SHP77 (cell line): ENCODE measurements at places on chromosomes 4 and X.

GRCh38 chr4:86220121-86220520 is 139.7 kb downstream of the MAPK10 start:
- no peak for DNase-seq

DNA sequence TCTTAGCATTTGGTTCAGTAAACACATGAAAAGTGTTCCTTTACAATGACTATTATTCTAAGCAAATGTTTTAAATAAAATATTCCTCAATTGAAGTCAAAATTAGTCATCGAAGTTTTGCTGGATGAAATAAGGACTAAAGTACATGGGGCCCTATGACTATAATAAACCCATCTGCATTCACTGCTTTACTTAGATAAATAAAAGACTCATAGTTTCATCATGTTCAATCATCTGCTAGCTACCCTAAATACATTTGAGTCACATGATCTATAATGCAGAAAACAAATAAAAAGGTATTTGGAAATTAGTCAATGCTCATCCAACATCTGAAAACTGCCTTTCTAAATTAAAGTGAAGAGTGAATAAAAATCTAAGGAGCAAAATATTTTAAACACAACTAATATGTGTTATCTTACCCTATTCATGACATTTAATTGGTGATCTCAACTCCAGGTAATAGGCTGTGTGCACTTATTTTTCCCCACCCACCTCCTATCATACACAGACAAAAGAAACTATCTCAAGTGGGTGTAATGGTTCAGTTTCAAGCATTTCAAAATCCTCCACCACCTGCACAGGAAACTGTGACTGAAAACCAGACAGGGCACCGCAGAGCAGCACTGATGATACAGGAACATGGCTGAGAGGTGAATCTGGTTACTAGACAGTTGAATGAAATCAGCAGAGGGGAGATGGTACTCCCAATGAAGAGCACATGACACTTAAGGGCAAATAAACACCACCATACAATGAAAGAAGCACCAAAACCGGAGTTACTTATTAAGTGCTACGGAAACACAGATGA is 78.6 kb downstream of the CAMK2D start:
- peak; percentile 22 for DNase-seq

DNA sequence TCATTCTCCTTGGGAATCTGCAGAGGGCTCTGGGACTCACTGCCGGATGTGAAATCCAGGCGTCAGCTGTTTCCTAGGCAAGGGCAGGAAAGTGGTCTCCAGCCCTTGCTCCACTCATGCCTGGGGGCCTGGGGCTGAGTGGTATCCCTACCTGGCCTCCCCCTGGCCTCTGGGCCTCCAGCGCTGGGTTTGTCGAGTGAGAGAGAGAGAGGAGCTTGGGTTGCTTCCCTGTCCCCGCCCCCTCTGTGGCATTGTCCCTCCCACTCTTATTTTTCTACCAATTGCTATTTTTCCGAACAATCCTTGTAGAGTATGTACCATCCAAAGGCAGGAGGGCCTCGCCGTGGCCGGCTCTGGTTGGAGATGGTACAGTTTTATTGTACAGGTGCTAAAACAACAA is 53.1 kb downstream of the ELF4 start:
- no peak for DNase-seq

DNA sequence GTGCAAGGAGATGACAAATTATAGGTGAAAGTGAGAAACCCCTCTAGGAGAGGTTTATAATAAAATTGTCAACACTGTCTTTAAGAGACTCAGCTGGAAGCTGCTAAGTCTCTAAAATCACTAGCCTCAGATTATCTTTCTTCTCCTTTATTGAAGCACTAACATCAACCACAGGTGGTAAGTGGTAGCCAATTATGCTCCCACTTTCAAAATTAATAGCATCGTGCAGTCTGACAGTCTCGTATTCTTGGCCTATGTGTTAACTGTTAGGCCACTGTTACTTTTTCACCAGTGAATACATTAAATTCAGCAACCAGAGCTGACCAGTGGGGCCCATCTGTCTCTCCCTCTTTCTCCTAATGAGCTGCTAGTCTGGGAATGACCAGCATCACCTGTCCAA is 674.1 kb downstream of the RAPGEF2 start:
- no peak for DNase-seq

DNA sequence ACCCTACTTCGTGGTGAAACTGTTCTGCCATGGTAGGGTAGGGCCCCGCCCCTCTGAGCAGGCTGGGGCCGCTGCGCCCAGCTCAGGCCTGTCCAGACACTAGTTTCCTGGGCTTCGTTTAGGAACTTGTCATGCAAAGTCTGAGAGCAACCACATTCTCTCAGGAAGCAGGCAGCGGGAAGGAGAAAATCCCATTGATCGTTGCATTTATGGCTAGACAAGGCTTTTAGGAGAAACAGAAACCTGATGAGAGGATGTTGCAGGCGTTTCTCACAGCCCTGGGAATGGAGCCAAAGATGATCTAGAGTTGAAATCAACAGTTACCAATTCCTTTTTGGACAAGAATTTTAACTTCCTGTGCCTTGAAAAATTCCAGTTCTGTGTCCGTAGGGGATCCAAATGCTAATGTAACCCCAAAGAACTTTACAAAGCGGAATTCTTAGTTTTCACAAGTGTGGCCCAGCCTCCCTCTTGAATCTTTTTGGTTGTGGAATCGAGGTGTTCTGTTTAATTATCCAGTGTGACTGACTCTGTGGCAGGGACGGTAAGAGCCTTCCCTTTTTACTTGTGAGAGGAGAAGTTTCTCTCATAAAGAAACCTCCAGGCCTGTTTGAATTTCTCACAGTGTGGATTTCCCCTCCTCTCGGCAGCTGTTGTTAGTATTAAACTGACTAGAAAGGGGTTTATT is 4.5 kb upstream of the CXCL9 start:
- no peak for DNase-seq

GRCh38 chrX:20091499-20091898 is 25.2 kb downstream of the MAP7D2 start:
- DNase-seq: no peak

GRCh38 chr4:101846550-101846949 is 56.0 kb downstream of the BANK1 start:
- DNase-seq: no peak

GRCh38 chr4:37973441-37973840 is 13.2 kb downstream of the PTTG2 start:
- DNase-seq: no peak

DNA sequence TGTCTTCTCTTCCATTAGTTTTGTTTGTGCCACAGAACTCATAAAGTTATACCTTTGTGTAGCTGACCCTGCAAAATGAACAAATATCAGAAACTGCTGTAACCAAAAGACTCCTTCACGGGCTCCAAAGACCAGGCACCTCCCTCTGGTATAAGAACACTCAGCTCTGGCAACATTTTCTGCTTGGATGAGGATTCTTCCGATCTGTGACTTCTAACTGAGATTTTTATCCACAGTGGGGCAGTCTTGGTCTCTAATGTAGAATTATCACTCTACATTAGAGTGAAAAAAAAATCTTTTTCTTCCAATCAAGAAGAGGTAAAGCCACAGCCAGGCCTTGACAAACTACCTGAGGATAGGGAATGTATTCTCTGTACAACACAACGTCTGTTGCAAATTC is 38.5 kb upstream of the PRSS48 start:
- DNase-seq: no peak

GRCh38 chr4:41423117-41423516 is 114.8 kb upstream of the LIMCH1 start:
- DNase-seq: no peak

GRCh38 chrX:132533409-132533808 is 44.6 kb upstream of the MBNL3 start:
- no peak for DNase-seq

DNA sequence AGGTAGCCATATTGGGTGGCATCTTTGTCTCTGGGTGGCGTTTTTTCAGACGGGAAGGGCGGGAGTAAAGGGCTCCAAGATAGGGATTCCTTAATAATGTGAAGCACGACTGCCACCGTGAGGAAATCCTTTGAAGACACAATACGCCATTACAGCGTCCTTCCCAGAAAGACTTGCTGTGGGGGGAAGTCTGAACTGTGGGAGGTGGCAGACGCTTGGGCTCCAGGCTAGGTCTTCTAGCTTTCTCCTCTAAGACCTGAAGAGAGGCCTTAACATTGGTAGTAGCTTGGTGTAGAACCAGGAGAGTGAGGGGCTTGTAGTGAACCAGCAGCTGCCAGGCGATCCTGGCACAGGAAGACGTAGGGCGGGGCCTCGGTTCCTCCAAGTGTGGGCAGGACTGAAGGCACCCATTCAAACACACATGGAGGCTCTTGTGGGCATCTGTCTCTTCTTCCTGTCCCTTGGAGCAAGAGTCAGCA is 197.3 kb downstream of the OR13H1 start:
- no peak for DNase-seq

DNA sequence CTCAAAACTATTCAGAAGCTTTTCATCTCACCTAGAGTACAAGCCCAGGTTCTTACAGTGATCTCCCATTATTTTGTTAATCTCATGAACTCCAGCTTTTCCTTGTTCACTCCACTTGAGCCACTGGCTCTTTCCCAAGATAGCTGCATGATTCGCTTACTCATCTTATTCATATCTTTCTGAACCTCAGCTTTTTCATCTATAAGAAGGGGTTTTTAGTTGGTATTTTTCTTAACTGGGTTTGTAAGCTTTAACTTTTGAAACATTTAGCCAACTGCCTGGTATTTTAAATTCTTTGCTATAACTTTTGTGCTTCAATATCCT is 24.0 kb downstream of the GIMD1 start:
- DNase-seq: no peak

DNA sequence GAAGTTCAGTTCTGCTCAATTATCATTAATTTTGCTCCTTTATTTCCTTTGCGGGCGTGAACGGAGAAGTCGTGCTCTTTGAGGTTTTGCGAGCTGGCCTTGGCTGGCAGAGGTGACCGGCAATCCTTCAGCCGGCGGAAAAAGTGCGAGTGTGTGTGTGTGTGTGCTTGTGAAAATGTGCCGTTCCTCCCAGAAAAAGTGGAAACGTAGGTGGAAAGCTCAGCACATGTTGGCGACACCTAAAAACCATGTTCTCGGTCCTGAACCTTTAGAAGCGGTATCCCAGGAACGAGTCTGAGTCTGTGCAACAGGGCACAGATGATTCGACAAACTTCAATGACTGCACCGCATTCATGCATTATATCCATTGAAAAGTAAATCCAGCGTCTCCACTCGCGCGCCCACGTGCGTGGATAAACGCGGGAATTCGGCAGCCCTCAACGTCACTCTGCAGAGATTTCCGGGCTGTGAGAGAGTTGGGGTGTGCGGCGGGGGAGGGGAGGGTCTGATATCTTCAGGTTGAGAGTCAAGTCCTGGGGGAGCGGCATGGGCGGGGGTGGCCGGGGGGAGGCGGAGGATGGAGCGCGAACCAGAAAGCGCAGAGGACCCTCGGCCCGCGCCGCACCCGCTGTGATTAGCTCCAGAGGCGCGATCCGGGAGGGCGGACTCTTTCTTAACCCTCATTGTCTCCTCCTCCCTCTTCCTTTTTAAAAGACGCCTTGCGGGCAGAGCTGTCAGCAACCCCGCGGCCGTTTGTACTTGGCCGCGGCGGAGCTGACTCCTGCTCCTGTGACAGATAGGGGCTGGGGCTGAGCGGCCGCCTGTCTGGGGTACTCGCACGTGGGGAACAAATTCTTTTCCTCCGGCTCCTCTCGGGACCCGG is at the start of gene SHISA3:
TSS of gene SHISA3 (plus strand) at position 737 of the 883 bp plus-strand sequence. CDS start 569 bp downstream, outside the sequence.
- DNase-seq: no peak

DNA sequence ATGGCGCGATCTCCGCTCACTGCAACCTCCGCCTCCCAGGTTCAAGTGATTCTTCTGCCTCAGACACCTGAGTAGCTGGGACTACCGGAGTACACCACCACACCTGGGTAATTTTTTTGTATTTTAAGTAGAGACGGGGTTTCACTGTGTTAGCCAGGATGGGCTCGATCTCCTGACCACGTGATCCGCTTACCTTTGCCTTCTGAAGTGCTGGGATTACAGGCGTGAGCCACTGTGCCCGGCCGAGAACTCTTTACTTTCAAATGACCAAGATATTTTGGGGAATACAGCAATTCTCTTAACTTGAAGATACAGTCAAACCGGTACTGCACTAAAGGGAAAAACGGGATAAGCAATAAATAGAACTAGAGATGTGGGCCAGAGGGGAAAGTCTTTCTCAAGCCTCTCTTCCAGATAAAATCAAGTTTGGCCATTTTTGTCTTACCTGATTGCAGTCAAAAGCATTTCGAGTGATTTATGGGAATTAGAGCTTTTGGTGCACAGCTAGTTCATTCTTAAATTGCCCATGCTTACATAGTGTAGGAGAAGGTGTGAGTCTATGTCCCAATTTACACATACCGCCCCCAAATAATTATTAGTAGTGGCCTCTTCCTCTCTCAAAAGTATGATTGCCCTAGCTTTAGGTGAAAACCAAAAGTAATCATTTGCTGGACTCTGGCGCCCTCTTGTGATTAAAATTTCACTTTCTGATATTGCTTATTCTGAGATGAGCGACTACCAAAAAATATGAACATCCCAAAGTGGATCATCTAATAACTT is 53.2 kb upstream of the ABCG2 start:
- DNase-seq: peak; percentile 42

GRCh38 chrX:149521438-149521837 is 16.3 kb upstream of the IDS start:
- DNase-seq: no peak
